ENCODE measurements at places on chromosomes 4 and X.

DNA sequence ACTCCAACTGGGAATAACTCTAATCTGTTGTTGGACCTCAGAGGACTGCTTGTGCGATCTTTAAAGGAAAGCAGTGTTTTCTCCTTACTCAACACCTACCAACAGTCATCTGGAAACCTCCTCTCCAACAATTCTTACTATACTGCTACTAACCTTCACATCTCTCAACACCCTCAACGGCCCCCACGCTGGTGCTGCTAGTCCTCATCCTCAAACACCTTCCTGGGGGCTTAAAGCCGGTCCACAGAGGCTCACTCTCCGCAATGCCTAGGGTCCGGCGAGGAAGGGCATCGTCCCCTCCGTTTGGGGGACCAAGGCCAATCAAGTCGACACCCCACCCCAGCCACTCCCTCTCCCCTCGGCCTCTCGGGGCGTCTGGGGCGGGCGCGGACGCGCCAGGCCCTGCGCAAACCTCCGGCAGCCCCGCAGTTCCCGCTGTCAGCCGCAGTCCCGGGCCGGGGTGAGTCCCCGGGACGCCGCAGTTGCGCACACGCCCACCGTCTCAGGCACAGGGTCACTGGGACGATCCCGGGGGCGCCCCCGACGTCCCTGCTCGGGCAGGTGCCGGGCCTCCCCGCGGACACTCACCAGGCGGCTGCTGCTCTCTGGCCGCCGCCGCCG, 418 bp downstream of the TAB3 start:
- DNase-seq: peak; percentile 15

DNA sequence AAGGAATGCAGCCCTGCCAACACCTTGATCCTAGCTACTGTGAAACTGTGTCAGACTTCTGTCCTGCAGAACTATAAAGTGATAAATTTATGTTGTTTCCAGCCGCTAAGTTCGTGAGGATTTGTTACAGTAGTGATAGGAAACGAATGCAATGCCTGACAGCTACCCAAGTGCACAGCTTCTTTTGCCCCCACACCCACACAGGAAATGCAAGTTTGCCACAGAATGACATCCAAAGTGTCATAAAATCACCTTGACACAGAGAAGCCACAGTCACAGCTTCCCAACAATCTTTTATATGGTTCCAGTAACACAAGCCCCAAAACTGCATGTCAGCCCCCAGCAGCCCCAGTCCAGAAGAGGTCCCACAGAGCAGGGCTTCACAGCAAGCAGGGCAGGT, 216.9 kb upstream of the S100G start:
- no peak for DNase-seq

DNA sequence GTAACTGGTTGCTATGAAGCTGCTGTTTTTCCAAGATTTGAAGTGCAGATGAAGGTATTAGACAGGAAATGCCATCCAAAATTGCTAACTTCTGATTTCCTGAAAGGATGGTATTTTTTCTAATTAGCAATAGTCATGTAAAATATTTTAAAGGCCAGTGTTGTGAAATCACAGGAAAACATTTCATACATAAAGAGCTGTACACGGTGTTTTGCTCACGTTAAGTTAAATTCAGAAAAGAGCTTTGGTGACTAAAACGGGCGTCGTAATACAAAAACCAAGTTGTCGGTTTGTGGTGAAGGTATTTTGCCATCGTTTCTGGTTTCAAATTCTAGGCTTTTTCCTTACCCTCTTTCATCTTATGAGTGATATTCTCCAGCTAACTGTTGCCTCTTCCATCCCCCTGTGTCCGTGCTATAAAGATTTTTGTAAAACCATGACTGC, 39.8 kb downstream of the AFF1 start:
- no peak for DNase-seq

- DNase-seq: no peak
Measured at GRCh38 chr4:88144048-88144447, 14.4 kb downstream of the ABCG2 start.

GRCh38 chrX:22365460-22365859, 92.7 kb downstream of the CBLL2 start:
- DNase-seq: no peak

- DNase-seq: no peak
Measured at GRCh38 chr4:76203541-76203940, 10.1 kb downstream of the SCARB2 start.

DNA sequence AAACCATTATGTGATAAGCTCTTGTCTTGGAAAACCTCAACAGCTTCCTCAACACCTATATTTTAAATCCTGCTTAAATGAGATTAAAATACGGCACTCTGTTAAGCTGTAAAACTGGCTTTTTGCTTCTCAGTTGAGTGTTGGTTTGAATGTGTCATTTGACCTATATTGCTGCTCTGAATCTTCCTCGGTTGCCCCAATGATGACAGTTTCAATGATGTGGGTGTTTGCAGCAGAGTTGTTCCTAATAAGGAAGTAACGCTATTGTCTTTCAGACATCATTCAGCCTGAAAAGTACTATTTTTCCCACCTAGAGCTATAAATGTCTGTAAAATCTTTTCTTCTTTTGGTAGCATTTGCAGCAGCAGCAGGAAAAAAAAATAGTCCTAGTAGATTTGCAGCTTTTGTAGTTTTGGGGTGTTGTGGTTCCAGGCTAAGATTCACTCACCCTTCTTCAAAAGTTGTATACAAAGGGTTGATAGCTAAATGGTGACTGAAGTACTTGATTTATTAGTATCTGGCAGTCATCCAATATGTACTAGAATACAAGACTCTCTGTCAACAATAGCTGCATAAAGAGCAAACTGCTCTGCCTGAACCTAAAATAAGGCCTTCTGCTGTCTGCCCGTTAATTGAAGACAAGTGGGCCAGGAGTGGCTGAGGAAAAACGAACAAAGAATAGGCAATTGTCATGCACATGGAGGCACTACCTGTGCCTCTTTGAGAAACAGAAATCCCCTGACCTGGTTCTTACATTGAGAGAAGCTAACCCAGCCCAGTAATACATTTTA, 333.1 kb downstream of the IL1RAPL1 start:
- no peak for DNase-seq

DNA sequence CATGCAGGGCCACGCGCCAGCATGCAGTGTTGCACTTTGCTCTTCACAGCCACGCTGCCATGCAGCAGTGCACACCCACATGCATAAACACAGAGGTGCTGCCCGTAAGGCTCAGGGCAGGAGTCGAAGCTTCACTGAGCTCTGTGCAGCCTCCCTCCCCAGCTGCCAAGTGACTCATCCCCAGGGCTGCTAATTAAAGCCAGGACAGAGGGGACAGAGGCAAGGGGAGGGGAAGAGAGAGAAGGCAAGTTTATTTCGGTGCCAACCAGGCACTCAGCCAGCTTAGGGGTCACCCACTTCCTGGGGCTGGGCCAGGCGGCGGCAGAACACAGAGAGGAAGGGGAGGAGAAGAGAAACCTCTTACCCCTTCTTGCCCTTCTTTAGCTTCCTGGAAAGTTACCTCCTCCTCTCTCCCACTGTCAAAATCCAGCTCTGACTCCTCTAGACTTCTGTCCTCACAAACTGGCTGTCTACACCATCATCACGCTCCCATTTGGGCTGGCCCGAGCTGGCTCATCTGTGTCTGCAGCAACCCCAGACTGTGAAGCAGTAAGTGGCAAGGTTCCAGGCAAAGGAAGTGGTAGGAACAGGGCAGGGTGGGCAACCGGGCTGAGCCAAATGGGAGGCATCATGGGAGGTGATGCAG, 6.2 kb upstream of the IQSEC2 start:
- peak; percentile 9 for DNase-seq

- peak; percentile 18 for DNase-seq
Measured at GRCh38 chrX:30653415-30654131, at the start of gene GK. GK (plus strand) TSS chrX:30653423; CDS start chrX:30653538, 115 bp downstream.

DNA sequence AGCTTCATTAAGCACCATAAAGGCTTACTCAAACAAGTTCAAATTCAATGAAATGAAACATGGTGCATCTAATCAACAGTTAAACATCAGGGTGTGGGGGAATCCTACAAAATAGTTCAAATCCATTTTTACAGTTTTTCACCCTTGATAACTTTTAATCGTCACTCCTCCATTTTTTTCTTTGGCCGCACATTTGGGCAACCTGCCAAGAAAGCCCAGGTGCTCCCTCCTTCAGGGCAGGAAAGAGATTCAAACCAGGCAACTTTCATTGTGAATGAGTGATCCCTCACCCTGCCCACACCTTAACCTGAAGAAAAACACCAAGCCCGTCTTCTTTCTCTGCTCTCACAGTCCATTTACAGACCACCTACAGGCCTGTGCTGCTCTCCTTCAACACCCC, 24.9 kb downstream of the TRIM61 start:
- no peak for DNase-seq

DNA sequence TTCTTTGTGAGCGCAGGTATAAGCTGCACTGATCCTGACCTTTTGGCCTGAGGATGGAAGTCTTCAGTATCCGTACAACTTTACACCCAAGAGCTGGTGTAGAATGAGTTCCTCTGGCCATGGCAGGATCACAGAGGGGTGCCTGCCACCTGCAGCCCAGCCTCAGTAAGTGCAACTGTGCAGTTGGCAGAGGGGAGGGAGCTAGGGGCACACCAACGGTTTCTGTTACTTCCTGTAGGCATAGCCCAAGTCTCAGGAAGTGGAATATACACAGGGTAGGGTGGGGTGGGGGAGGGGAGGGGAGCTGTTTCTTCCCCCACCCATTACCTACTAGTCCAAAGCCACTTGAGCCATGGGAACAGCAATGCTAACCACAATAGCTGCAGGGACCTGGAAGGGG, 85.4 kb upstream of the GBA3 start:
- peak; percentile 46 for DNase-seq

- no peak for DNase-seq
Measured at GRCh38 chr4:53943345-53944085, 120.9 kb downstream of the CHIC2 start.

GRCh38 chrX:49117581-49117980, 6.0 kb downstream of the GPKOW start:
- no peak for DNase-seq

GRCh38 chr4:84767168-84767567, 184.2 kb downstream of the CDS1 start:
- DNase-seq: no peak

- no peak for DNase-seq
Measured at GRCh38 chr4:123659262-123659661, 262.7 kb downstream of the SPRY1 start.

- peak; percentile 1 for DNase-seq
Measured at GRCh38 chrX:75273483-75273882, 402 bp upstream of the UPRT start.

DNA sequence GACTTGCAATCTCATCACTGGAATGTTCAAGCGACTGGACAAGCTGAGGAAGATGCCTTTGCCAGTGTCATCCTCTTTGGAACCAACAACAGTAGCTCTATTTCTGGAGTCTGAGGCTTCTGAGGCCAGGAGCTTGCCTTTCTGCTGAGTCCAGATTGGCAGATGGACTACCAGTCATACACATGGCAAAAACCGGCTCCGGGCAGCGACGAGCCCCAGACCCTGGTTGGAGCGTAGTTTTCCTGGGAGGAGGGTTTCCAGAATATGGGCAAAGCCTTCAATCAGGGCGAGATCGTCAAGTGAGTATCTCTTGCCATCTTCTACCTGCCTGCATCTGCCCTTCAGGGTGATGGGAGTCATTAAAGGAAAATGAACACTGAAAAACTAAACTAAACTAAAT, 807.9 kb downstream of the C4orf33 start:
- DNase-seq: no peak

GRCh38 chr4:53527326-53527725, 64.0 kb downstream of the LNX1 start:
- no peak for DNase-seq

DNA sequence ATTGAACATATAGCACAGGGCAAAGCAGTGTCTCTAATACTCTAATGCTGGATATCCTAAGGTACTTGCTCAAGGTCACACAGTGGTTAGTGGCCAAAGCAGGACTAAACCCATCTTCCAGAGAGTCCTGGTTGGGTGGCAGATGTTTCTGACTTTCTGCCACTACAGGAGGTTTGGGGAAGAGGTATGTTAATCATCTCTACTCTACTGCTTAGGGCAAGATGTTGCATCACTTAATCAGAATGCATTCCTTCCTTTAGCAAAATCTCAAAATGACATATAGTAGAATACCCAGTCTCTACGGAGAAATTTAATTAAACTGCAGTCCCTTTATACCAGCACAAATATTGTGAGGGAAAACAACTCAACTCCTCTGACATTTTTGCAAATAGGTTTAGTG, 190.7 kb upstream of the FAM241A start:
- DNase-seq: no peak

GRCh38 chr4:56127716-56128115, 179.0 kb downstream of the CEP135 start:
- no peak for DNase-seq

- DNase-seq: no peak
Measured at GRCh38 chrX:96985046-96985445, 101.3 kb downstream of the RPA4 start.

GRCh38 chrX:78527263-78527662, 131.9 kb downstream of the RTL3 start:
- DNase-seq: peak; percentile 5

DNA sequence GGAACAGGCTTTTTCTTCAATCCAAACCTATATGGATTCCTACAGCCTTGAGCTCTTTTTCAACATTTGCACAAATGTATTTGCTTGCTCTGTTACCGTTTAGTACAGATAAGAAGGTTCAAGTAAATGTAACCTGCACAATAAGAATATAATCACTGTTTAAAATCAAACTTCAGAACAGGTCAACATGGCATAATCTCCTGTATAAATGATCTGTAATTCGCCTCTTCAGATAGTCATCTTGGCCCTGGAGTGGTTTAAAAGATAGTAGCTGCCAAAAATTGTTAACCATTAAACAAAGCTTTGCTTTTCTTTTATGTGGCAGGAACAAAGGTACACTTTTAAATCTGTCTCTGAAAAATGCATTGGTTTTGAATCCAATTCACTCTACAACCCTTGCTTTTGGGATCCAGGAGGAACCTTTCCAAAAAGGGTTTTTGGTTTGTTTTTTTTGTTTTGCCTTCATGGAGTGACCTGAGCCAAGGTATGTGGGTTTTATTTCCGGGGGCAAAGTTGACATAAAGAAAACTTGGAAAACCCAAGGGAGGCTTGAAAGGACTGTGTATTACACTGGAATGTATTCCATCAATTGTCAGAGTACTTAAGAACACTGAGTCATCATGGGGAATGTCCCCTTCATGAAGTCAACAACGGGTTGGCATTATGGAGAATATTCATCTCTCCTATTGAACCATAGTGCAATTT, 210.4 kb upstream of the HCCS start:
- DNase-seq: no peak

- DNase-seq: no peak
Measured at GRCh38 chr4:170853422-170854021, 763.8 kb upstream of the AADAT start.

Measured in stimulated activated CD4-positive, alpha-beta T cell treated with anti-CD3 and anti-CD28 coated beads, Interleukin-4, amount 100 ng/mL, for 1 hour (primary cell).